ENCODE measurements at places on chromosomes 5 and 9. TPM values are rescaled to one million over a fixed set of nuclear protein-coding genes. Genes with fewer than 3 reads are reported as not detected.
A peak's percentile ranks its signal among the peaks of the same experiment; 100 is the strongest.

DNA sequence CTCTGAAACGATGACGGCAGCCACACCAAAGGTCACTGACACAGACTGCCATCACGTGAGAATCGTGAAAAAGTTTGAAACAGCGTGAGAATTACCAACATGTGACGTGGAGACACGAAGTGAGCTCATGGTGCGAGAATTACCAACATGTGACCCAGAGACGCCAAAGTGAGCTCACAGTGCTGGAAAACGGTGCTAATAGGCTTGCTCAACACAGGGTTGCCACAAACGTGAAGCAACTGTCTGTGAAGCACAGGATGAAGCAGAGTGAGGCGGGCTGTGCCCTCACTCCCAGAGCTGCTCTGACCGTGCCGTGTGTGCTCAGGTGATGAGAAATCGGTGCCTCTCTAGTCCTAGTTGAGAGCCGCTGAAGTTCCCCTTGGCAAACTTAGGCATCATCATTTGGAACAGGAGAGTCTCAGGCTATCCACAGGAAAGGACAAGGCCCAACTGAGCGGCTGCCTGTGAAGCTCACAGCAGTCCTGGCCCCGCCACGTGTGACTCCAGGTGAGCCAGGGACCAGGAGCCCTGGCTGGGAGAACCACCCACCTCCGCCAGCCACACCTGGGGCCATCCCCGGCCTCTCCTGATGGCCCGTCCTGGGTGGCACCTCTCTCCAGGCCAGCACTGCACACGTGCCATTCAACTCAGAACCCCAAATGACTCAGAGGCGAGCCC lies 29.8 kb upstream of the SLC6A3 start:
- H3K4me1 ChIP-seq, result no peaks in the 10 kb centered on the region
- H3K36me3 ChIP-seq, result peaks cover 28% of the 10 kb centered on the region
- no peak for DNase-seq
- no peak overlapping the region for H3K4me3 ChIP-seq
- H3K27ac ChIP-seq, result no peak overlapping the region

GRCh38 chr9:135448663-135449100 lies 30.9 kb upstream of the PPP1R26 start:
- DNase-seq, result peak; percentile 38
- H3K4me3 ChIP-seq, result no peak overlapping the region
- no peaks in the 10 kb centered on the region for H3K27me3 ChIP-seq
- H3K27ac ChIP-seq, result no peak overlapping the region

Gene SPATA31D1
- total RNA-seq, result not detected

Gene CDC20B
- total RNA-seq, result not detected

DNA sequence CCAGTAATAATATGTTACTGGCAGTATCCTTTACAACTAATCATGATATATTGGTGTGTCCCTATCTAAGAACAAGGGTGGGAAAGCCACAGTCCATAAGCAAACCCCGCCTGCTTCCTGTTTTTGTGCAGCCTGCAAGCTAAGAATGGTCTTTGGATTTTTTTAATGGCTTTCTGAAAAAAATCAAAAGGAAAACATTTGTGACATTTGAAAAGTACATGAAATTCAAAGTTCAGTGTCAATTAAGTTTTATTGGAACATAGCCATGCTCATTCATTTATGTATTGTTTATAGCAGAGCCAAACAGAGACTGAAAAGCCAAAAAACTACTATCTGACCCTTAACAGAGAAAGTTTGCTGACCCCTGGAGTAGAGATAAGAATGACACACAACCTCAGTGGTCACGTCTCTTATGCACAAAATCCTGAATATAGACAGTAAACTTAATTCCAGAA lies 12.8 kb upstream of the TMEM245 start:
- H3K36me3 ChIP-seq, result no peaks in the 10 kb centered on the region
- H3K27ac ChIP-seq, result no peak overlapping the region
- H3K4me1 ChIP-seq, result no peaks in the 10 kb centered on the region
- no peak for DNase-seq
- no peak overlapping the region for H3K4me3 ChIP-seq

GRCh38 chr5:74319076-74319475 lies 321.5 kb downstream of the ENC1 start:
- H3K27me3 ChIP-seq, result no peaks in the 10 kb centered on the region
- H3K36me3 ChIP-seq, result no peaks in the 10 kb centered on the region
- no peak for DNase-seq
- no peaks in the 10 kb centered on the region for H3K4me1 ChIP-seq
- no peak overlapping the region for H3K27ac ChIP-seq

GRCh38 chr9:72309364-72310133 lies 55.5 kb downstream of the ZFAND5 start:
- no peaks in the 10 kb centered on the region for H3K36me3 ChIP-seq
- H3K27me3 ChIP-seq, result no peaks in the 10 kb centered on the region
- DNase-seq, result no peak

GRCh38 chr9:89386797-89387196 lies 68.5 kb downstream of the SECISBP2 start:
- H3K4me3 ChIP-seq, result no peak overlapping the region
- no peaks in the 10 kb centered on the region for H3K27me3 ChIP-seq
- DNase-seq, result no peak
- H3K27ac ChIP-seq, result no peak overlapping the region

- no peaks in the 10 kb centered on the region for H3K4me1 ChIP-seq
- no peaks in the 10 kb centered on the region for H3K27me3 ChIP-seq
- no peaks in the 10 kb centered on the region for H3K36me3 ChIP-seq
- no peak overlapping the region for H3K4me3 ChIP-seq
Measured at GRCh38 chr5:137129886-137130680, 369.0 kb downstream of the SPOCK1 start.

DNA sequence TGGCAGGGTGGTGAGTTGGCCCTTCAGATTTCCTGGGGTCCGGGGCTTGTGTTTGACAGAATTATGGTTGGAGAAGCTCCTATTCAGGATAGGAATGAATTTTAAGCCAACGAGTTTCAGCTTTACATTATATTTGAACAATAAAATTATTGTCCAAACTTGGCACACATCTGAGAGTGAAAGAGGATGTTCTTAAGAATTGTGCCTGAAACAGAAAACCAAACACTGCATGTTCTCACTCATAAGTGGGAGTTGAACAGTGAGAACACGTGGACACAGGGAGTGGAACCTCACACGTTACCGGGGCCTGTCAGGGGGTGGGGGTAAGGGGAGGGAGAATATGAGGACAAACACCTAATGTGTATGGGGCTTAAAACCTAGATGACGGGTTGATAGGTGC lies 111.8 kb upstream of the ACTBL2 start:
- no peak overlapping the region for H3K4me3 ChIP-seq
- no peaks in the 10 kb centered on the region for H3K4me1 ChIP-seq
- no peaks in the 10 kb centered on the region for H3K27me3 ChIP-seq
- no peak for DNase-seq
- H3K36me3 ChIP-seq, result no peaks in the 10 kb centered on the region

Gene NR5A1
- total RNA-seq, result 0.21 TPM

DNA sequence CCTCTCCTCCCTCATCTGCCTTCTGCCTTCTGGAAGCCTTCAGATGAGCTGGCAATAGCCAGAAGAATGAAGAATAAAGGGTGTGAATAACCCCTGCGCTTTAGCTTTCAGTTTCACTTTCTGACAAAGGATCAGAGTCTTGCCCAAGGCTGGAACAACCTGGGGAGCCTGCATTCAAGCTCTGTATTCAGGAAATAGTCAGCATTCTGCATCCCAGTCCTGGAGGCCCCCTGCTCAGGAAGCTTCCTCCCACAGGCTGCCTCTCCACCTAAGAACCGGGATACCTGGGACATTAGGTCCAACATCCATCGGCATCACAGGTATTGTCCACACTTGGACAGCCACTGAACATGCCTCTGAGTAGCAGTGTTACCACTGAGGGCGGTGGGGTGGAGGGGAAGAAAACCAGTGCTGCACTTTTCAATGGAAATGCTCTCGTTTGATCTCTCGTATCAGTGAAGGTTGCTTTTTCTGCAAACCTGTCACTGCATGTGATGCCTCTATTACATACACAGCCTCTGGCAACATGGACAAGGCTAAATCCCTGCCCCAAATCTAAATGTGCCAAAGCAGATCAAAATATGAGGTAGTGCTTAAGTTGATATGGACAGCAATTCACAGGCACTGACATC lies 39.8 kb upstream of the ACO1 start:
- peak; percentile 92 for DNase-seq
- H3K36me3 ChIP-seq, result no peaks in the 10 kb centered on the region
- H3K27ac ChIP-seq, result peak overlapping the region; percentile 89
- no peaks in the 10 kb centered on the region for H3K27me3 ChIP-seq

DNA sequence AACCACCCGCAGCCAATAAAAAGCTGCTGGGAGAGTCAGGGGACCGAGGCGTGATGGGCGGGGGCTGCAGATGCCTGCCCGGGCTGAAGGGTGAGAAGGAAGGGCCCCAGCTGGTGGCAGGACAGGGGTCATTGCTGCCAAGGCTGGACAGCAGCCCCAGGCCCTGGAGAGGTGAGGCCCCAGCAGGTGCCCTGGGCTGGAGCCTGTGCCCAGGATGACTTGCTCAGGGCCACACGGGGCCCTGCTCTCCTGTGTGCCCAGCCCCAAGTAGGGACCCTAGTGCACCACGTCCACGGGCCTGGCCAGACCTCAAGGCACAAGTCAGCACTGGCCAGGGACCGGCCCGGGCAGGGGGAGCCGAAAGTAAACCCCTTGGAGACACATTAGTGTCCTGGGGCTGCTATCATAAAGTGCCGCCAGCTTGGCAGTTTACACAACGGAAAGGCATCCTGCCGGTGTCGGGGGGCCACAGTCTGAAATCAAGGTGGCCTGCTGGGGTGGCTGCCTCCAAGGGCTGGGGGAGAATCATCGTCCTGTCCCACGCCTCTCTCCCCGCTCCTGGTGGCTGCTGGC lies 22.0 kb downstream of the LHX3 start:
- H3K4me3 ChIP-seq, result no peak overlapping the region
- H3K27ac ChIP-seq, result no peak overlapping the region
- DNase-seq, result no peak
- no peaks in the 10 kb centered on the region for H3K4me1 ChIP-seq

DNA sequence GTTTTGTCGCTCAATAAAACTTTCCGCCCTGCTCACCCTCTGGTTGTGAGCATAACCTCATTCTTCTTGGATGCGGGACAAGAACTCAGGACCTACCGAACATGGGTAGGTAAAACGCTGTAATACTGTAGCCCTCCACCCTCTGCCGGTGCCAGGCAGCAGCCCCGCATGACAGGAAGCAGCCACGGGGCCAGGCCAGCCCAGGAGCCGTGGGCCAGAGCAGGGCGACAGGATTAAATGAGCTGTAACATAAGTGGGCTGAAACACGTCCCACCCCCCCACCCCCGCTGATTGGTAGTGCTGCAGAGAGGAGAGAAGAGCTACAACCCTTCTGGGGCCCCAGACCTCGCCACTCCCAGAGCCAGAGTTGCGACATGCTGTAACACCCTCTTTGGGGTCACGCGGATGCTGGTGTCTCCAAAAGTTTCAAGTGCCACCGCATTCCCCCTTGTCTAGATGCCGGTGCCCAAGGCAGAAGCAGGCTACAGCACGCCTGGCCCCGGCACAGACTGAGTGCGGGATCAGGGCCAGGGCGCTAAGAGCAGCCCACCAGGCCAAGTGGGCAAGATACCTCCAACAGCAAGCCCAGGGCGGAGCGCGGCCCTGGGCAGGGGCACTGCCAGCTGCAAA lies 81.8 kb downstream of the FBXW11 start:
- H3K27ac ChIP-seq, result no peak overlapping the region
- peaks cover 36% of the 10 kb centered on the region for H3K4me1 ChIP-seq
- no peaks in the 10 kb centered on the region for H3K36me3 ChIP-seq
- DNase-seq, result peak; percentile 49

GRCh38 chr9:115649991-115650472 lies 503.6 kb upstream of the PAPPA start:
- H3K27ac ChIP-seq, result no peak overlapping the region
- H3K36me3 ChIP-seq, result no peaks in the 10 kb centered on the region
- no peaks in the 10 kb centered on the region for H3K4me1 ChIP-seq
- no peak overlapping the region for H3K4me3 ChIP-seq
- DNase-seq, result no peak

GRCh38 chr9:130948266-130948665 lies 9.2 kb upstream of the FIBCD1 start:
- no peaks in the 10 kb centered on the region for H3K36me3 ChIP-seq
- DNase-seq, result no peak
- H3K27ac ChIP-seq, result no peak overlapping the region
- no peaks in the 10 kb centered on the region for H3K27me3 ChIP-seq
- no peaks in the 10 kb centered on the region for H3K4me1 ChIP-seq
- H3K4me3 ChIP-seq, result no peak overlapping the region

- H3K27me3 ChIP-seq, result peaks cover 31% of the 10 kb centered on the region
- peak; percentile 91 for DNase-seq
- peak within 1 kb of the TSS; percentile 53 for H3K4me3 ChIP-seq
- no peak within 1 kb of the TSS for H3K27ac ChIP-seq
- no peaks in the 10 kb centered on the region for H3K36me3 ChIP-seq
- peaks cover 31% of the 10 kb centered on the region for H3K4me1 ChIP-seq
Measured at GRCh38 chr5:141484641-141485311, at the start of gene PCDHGC4. PCDHGC4 (plus strand) TSS chr5:141485030; CDS start chr5:141485174, 144 bp downstream.

Gene INSL4
- not detected for total RNA-seq

DNA sequence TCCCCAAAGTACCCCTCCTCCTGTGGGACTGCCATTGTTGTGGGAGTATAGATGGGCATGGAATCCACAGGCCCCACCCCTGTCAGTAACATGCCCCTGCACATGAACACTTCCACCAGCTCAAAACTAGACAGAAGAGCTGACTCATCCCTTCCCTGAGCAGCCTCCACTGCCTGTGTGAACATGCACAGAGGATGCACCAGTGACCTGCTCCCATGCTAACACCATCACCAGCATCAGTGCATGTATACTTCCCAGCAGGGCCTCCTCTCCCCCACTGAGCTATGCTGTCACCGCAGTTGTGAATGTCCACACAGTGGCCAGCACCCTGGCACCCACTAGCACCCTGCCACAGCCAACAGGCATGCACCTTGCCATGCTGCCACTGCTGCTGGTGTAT lies 939.8 kb downstream of the EFNA5 start:
- H3K27ac ChIP-seq, result no peak overlapping the region
- H3K27me3 ChIP-seq, result no peaks in the 10 kb centered on the region
- DNase-seq, result no peak
- no peak overlapping the region for H3K4me3 ChIP-seq
- H3K36me3 ChIP-seq, result peaks cover 4% of the 10 kb centered on the region

GRCh38 chr5:87784311-87784710 lies 371.6 kb upstream of the CCNH start:
- no peak overlapping the region for H3K4me3 ChIP-seq
- no peak for DNase-seq
- peaks cover 17% of the 10 kb centered on the region for H3K27me3 ChIP-seq
- H3K27ac ChIP-seq, result no peak overlapping the region

Gene CKMT2
- 8.2 TPM for total RNA-seq

- peak; percentile 42 for DNase-seq
- H3K4me3 ChIP-seq, result no peak overlapping the region
- no peaks in the 10 kb centered on the region for H3K4me1 ChIP-seq
- H3K27ac ChIP-seq, result no peak overlapping the region
- no peaks in the 10 kb centered on the region for H3K27me3 ChIP-seq
Measured at GRCh38 chr5:33180900-33181299, 259.9 kb upstream of the TARS1 start.

DNA sequence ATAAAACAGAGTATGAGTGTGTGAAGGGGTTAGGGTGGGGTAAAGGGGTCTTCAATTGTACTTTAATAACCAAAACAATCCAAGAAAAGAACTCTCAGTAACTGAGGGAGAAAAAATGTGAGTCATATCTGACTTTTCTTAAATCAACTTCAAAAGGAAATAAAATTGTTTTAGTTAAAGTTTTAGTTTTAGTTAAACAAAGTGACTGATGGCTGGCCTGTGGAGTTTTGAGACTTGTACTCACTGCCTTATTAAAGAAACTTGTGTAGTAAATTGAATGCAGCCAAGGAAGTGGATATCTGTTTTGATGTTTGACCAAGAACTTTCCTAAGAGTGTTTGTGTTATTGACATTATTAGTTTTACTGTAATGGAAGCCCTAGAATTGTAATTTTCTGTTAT lies 2032.6 kb downstream of the MAT2B start:
- no peaks in the 10 kb centered on the region for H3K4me1 ChIP-seq
- no peak for DNase-seq
- no peak overlapping the region for H3K4me3 ChIP-seq
- H3K27me3 ChIP-seq, result no peaks in the 10 kb centered on the region
- H3K36me3 ChIP-seq, result no peaks in the 10 kb centered on the region

Gene CA9
- total RNA-seq, result not detected
